ENCODE measurements at places on chromosomes 7 and 10.

DNA sequence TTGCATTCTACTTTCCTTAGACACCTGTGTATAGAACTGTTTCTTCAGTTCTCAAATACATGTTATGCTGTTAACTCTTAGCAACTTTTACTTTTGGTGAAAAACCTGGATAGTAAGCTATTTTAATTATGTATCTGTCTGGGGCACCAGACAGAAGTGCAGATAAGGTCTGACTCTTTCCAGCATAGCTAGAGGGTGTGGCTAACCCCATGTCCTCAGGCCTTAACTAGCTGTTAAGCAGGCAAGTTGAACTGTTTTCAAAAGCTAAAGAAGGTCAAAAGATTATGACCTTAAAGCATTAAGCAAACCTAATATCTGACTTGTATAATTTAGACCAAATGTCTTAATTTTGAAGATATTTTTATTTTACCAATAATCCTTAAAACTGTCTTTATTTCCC lies 45.1 kb upstream of the INHBA start:
- DNase-seq: no peak

DNA sequence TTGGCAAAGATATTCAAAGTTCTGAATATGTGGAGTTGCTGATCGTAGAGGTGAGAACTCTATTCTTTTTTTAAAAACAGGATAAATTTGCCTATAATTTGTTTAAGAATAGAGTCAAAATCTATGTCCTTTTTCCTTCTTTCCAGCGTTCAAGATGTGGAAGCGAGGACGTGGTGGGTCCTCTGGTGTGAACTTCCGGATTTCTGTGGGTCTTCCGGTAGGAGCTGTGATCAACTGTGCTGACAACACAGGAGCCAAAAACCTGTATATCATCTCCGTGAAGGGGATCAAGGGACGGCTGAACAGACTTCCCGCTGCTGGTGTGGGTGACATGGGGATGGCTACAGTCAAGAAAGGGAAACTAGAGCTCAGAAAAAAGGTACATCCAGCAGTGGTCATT lies 40.5 kb upstream of the SP8 start:
- DNase-seq: no peak

GRCh38 chr10:124000792-124001201 lies 92.6 kb downstream of the CHST15 start:
- peak; percentile 4 for DNase-seq

DNA sequence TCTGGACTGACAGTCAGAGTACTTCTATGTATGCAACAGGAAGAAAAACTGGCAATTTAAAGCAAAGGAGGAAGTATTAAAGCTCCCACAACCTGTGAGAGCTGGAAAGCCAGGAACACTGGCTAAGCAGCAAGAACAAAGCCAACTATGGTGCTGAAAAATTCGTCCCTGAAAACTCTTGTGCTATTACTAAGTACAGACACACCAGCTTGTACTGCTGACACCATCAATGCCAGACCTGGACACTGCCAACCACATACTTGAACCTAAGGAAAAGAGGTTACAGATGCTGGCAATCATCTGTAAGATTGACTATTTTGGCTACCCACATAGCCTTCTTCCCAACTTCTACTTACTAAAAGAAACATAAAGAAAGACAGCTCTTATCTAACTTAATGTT lies 1110.6 kb downstream of the SORCS3 start:
- no peak for DNase-seq

DNA sequence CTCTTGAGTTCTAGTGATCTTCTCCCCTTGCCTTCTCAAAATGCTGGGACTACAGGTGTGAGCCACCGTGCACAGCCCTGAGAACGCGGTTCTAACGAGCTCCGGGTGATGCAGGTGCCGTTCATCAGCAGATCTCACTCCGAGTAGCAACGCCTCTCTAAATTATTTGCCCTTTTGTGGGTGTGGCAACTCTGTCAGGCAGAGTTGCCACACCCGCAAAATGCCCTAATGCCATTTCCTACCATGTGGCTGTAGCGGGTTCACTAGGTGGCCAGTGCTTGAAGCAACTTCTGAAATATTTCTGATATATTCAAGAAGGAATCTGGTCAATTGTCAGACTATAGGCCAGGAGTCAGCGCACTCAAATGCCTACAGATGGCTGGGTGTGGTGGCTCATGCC lies 62.9 kb upstream of the NMT2 start:
- no peak for DNase-seq

Measured in glutamatergic neuron (in vitro differentiated cells).